Retina (tissue), 1 donor: ENCODE measurements at places on chromosomes 5 and 9.

DNA sequence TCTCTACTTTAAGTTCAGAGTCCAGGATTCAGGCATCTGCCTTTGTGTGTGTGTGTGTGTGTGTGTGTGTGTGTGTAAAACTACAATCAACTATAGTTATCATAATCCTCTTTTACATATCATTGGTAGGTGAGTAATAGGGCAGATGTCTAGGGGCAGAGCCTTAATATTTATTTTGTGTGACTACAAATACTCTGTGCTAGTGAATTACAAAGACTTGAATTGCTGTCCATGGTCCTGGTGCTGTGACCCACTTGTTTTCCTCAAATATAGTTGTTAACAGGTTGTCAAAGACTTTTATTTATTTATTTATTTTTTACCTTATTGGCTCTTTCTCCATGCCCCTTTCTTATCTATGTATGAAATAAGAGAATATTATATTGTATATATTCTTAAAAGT is 196.8 kb downstream of the ANXA1 start:
- DNase-seq: no peak

- no peak for DNase-seq
These were observed 20.7 kb downstream of the ZNF462 start for GRCh38 chr9:106883626-106884190.

DNA sequence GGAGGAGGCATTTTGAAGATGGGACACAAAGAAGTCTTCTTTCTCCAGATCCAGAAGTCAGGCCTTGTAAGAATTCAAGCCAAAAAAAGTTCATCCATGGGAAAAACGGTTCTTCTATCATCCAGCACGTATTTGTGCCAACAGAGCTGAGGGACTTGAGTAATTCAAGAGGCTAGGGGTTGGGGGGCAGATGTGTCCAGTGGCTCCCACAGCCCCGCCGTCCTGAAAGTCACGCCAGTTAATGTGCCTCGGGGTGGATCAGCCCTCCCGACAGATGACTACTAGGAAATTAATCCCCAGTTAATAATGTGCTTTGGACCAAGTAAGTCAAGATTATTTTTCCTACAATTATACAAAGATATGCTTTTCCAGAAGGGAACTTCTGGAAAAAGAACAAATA is 23.4 kb downstream of the NREP start:
- DNase-seq: no peak

GRCh38 chr9:87869082-87869481 is 13.6 kb upstream of the SPATA31E1 start:
- no peak for DNase-seq

DNA sequence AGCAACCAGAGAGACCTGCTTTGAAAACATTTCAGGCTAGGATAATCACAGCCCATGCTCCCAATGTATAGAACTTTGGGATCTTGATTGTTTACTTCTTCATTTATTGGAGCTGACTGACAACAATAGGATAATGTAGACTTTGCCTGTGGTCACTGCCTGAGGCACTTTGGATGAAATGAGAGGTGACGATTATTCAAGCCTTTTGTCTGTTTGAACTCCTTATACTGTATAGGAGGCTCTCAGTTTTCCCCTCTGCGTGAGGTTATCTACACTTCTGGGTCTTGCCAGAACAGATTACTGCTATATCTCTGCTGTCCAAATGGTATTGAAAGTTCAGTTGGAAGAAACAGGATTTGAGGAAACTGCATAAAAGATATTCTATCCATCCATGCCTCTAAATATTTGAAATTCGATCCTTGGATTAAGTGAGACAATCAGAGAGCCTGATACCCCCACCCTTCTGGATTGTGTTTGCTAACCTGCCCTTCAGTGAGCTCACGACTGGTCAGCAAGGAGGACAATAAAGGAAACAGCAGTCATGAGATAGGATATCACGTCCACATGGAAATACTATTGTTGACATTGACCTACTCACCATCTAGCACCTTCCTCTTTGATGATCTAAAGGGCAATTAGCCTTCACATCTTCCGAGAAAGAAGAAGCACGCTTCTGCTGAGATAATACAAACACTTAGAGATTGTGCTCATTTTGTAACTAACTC is 98.1 kb downstream of the DOCK8 start:
- no peak for DNase-seq

DNA sequence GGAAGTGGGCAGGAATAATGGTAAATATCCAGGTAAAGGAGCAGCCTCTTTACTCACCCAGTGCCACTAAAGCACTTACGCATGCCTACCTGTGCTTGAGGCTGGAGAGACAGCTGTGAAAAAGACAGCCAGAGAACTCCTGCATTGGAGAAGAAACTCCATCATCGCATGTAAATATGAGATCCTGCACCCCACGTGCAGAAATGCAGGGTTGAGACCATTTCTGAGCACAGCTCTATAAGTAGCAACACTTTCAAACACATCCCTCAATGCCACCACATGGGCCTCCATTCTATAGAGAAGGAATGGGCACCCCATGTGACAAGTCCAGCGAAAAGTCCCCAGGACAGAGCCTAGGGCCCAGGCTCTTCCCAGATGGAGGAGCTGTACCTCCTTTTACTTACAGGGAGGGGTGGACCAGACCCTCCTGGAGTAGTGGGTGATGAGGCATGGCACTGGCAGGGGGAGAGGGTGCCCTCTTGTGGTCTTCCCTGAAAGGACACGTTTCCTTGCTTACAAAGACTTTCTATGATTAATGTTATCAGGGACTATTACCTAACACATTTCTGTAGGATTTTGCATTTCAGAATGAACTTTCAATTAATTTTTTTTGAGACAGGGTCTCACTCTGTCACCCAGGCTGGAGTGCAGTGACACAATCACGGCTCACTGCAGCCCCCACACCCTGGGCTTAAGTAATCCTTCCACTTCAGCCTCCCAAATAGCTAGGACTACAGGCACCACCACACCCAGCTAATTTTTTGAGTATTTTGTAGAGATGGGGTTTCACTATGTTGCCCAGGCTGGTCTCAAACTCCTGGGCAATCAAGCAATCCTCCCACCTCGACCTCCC is 55.3 kb upstream of the IL17B start:
- DNase-seq: peak; percentile 79

DNA sequence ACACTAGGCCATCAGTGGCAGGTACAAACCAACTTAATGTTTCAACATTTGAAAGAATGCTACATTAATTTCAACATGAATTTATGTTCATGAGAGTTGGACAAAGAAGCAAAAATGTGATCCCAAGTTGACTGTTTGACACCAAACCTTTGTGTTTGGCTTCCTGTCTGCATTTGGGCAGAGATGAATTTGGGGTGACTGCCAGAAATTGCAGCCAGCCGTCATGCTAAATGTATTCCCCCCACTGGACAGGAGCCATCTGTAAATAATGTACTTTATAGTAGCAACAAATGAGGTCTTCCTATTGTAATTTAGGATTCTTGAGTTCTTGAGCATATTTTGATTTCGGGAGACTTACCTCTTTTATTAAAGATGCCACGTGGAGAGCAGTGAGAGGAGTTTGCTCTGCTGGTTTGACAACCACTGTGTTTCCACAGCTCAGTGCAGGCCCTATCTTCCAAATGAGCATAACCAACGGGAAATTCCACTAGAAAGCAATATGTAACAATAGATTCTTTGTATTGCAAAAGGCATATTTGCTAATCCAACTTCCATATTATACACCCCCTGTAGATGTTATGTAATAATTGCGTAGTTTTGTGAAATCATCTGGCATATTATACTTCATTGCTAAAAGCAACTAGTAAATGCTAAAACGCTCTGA is 27.6 kb downstream of the ALDH1A1 start:
- DNase-seq: no peak

DNA sequence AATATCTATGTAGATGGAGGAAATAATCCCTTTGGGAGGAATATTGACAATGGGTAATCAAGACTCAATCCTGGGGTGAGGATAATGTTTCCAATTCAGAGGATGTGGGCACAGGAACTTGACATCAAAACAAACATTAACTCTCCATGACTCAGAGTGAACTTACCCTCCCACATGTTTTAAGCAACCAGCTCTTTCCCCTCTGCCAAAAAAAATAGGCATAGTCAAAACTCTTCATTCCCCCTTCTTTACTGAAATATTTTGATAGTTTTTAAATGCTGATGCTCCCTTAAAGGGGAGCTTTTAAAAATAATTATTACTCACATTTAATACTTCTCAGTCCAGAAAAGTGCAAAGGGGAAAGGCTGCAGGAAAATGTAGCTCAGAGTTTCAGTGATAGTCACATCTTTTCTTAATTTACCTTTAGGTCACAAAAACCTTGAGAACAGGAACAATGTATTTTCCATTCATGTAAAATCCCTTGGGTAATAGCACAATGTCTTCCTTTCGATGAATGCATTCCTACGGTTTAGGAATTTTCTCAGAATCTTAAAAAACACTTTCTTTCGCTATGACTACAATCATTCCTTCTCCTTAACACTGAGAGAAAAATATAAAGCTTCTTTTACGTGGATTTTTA is 298.4 kb upstream of the GRAMD2B start:
- DNase-seq: no peak

DNA sequence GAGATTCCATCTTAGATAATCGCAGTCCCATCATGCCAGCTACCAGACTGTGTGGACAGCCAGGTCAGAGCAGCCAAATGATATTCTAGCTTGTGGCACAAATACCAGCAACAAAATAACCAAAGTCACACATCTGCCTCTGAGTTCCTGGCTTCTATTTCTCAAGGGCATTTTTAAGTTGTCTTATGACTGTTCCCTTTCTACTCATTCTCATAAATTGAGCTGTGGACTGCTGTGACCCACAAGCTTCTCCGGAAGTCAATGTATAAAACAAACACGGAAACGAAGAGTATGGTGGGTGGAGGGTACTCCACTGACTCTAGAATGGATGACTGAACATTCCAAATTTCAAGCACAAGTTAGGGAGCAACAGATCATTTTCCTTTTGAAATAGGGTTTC is 43.9 kb downstream of the PDCD1LG2 start:
- no peak for DNase-seq

GRCh38 chr9:123784518-123784917 is 145.4 kb downstream of the DENND1A start:
- DNase-seq: no peak

GRCh38 chr5:32357658-32358057 is 44.9 kb upstream of the MTMR12 start:
- no peak for DNase-seq

DNA sequence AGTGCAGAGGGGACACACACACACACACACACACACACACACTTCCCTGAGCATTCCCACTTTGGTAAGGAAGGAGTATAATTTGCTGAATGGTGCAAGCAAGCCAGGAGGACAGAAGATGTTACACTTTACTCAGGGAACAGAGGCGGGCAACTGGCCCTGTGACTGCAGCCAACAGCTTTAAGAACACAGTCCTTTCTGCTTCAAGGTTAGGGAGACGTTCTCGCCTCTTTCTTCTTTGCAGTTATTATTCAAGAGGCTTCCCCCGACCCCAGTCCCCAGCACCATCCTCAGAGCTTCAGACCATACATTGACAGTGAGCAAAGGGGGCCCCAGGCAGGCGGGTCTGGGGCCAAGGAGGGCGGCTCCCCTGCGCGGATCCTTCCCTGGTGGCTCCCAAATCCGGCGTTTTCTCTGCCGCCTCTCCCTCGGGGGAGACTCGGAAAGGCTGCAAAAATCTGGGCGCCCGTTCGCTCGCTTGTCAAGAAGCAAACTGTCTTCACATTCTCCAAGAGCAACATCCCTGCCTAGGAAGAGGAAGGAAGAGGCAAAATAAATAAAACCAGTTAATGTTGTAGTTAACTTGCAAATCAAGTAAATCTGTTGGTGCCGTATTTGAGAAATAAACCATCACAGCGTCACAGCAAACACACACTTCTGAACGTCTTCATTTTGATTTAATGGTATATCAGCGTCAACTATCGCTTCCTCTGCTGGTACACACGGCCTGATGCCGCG is 3.8 kb upstream of the LHX2 start:
- peak; percentile 66 for DNase-seq

DNA sequence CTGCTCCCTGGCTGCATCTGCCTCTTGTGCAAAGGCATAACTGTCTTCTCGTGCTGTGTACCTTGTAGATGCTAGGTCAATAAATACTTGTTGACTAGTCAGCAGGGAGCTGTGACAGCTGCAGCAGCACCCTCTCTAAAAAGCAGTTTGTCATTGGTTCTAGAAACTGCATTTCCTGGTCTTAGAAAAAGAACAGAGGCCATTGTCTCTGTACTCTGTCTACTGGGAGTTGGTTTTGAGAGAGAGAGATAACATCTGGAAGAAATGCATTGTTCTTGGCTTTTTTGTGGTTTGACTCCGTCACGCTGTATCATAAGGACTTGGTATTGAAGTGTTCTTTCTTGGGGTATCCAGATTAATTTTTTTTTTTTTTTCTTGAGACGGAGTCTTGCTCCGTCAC is 32.3 kb downstream of the SH3GLB2 start:
- DNase-seq: no peak

DNA sequence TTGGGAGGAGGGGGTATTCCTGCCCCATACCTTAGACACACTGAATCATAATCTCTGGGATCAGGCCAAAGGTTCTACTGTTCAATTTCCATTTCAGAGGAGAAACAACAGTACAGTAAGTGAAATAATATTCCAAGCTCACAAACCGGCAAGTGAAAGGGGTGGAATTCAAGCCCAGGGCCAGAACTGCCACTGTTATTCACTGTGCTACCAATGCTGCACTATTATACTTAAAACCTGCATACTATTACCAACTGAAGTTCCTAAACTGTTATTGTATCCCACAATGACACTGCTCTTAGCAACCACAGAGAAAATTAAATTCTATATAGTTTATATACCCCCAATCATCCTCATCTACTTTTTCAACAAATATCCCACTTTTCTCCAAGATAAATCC is 24.6 kb downstream of the SSBP2 start:
- no peak for DNase-seq

DNA sequence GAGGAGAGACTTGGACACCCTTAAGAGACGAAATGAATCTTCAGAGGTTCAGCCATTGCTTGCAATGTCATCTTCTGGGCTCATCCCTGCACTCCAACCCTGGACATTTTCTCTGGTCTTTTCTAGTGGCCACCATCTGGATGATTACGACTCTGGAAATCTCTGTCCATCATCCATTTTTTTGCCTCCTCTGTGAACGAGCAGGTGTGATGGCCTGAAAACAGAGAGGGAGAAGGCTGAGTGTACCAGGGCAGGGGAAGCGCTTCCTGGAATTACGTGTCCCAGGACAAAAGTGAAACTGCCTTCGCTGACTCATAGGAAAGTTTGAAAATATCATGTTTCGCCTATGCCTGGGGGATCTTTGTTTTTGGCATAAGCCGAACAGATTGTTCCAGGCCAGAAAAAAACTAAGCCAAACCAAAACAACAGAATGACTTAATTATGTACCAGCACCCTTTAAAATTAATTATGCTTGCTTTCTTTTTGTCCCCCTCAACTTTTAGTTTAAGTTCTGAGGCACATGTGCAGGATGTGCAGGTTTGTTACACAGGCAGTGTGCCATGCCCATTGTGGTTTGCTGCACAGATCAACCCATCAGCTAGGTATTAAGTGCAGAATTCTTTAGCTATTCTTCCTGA is 31.9 kb downstream of the ANKRD33B start:
- no peak for DNase-seq

GRCh38 chr9:83346655-83347420 is 191.4 kb downstream of the FRMD3 start:
- no peak for DNase-seq

- no peak for DNase-seq
These were observed 56.9 kb downstream of the KIF24 start for GRCh38 chr9:34272101-34272541.

- no peak for DNase-seq
These were observed 8.2 kb upstream of the ELL2 start for GRCh38 chr5:95969651-95970358.
